ENCODE measurements at places on chromosomes 4 and X.
A peak's percentile ranks its signal among the peaks of the same experiment; 100 is the strongest.

DNA sequence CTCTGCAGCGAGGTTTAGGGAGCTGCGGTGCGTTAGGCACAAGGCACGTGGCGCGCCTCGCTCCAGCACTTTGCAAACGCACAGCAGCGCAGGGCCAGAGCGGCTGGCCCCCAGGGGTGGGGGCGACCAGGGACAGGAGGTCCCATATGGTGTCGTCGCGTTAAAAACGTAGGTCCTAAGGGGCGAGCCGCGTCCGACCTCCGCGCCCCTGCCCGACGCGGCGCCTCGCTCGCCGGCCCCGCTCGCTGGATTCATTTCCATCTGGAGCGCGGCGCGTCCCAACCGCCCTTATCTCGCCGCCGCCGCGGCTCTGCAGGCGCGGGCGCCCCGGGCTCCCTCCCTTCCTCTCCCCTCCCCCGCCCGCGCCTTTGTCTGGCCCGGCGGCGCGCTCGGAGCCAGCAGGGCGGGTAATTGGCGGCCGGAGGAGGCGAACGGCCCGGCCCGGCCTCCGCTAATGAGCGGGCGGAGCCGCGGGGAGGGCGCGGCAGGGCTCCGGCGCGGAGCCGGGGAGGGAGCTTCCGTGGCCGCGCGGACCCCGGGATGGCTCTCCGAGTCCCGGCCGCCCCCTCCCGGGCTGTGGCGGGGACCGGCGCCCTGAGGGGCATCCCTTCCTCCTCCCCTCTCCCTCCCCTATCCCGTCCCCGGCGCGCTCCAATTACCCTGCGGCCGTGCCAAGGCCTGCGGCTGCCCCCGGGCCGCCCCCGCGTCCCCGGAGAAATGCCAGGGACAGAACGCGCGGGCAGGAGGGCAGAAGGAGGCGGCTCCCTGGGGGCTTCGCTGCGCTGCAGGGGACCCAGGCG lies 409.0 kb downstream of the BCOR start:
- peak; percentile 8 for DNase-seq

GRCh38 chrX:136467303-136467702 lies 20.4 kb upstream of the BRS3 start:
- no peak for DNase-seq

DNA sequence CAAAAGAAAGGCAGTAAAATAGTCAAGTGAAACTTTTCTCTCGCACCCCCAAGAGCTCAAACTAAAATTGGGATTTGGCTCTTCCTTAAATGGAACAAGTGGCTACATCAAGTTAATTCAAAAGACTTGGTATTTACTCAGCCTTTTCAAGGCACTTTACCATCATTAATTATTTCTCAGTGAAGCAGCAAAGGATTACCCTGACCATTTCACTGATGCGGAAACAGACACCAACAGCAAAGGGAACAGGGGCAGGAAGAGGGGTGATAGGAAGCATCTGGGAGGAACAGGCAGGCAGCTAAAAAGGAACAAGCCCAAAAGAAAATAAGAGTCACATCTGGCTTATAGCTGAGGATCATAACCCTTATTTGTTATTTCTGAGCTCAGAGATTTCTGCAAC lies 2.7 kb downstream of the SCML2 start:
- no peak for DNase-seq

DNA sequence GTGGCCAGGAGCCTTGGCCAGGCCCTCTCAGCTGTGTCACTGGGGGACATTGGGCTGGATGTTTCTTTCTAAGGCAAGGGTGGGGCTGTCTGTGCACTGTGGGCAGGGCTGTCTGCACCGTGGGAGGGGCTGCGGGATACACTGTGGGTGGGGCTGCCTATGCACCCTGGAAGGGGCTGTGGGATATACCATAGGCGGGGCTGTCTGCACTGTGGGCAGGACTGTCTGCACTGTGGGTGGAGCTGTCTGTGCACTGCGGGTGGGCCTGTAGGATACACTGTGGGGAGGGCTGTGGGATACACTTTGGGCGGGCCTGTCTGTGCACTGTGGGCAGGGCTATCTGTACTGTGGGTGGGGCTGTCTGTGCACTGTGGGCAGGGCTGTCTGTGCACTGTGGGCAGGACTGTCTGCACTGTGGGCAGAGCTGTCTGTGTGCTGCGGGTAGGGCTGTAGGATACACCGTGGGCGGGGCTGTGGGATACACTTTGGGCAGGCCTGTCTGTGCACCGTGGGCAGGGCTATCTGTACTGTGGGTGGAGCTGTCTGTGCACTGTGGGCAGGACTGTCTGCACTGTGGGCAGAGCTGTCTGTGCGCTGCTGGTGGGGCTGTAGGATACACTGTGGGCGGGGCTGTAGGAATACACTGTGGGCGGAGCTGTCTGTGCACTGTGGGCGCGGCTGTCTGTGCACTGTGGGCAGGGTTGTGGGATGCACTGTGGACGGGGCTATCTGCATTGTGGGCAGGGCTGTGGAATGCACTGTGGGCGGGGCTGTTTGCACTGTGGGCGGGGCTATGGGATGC lies 31.1 kb downstream of the ACOX3 start:
- DNase-seq = peak; percentile 18

DNA sequence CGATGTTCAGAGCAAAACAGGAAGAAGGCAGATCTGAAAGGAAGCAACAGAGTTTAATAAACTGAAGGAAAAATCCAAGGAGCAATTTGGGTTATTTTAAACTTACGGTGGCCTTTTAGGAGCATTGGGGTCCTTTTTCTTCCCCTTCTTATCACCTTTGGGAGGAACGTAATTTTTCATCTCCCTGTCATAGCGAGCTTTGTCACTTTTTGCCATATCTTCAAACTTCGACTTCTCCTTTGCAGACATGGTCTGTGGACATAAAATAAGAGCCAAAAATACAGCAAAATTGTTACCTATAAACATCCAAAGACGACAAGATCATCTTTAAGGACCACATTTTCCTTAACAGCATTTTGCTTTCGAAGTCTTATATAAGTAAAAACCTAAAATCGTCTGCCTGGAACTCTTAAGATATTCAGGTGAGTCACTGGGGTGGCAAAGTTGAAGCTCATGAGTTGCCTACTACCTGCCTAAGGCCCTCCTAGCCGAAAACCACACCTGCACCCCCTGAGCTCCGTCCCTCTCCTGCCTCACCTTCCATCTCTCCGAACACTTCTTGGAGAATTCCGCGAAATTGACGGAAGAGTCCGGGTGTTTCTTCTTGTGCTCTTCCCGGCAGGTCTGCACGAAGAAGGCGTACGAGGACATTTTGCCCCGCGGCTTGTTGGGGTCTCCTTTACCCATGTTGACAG lies 1.0 kb downstream of the HMGB2 start:
- peak; percentile 27 for DNase-seq

GRCh38 chr4:145935253-145936141 lies 3.1 kb downstream of the ZNF827 start:
- no peak for DNase-seq

DNA sequence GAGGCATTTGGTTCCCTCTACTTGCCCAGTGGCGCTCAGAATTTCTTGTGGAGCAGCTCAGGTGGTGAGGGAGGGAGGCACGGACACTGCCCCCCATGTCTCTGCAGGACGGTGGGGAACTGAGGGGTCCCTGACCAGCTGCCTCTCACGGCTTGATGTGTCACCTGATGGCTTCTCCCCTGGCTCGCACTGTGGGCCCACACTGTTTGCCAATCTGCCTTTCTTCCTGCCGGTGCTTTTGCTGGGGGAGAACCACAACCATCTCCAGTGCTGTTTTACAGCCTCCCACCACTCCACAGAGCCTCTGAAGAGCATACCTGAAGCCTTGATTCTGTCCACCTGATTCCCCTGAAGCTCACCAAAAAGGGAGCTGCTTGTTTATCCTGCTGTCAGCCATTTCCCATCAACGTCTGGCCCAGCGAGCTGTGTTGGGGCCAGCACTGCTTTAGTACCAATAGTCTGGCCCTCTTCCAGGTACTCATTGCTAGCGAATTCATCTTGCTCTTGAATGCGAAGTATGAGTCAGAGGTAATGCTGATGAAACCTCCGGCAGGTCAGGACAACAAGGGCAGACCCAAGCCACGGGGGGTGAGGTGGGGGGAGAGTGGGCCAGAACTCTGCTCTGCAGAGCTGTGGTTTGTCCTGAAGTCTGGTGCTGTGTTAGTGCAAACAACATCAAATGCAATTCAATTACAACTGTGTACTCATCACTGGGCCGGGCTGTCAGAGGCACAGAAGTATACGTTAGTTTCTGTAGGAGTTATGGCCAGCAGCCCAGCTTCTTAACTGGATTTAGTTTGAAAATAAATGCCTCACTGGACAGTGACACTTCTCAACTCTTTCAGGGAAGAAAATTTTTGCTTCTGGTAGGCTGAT lies 208.3 kb upstream of the JADE1 start:
- DNase-seq = no peak

- DNase-seq = no peak
Observed at GRCh38 chr4:13922459-13922858, 294.9 kb upstream of the BOD1L1 start.

DNA sequence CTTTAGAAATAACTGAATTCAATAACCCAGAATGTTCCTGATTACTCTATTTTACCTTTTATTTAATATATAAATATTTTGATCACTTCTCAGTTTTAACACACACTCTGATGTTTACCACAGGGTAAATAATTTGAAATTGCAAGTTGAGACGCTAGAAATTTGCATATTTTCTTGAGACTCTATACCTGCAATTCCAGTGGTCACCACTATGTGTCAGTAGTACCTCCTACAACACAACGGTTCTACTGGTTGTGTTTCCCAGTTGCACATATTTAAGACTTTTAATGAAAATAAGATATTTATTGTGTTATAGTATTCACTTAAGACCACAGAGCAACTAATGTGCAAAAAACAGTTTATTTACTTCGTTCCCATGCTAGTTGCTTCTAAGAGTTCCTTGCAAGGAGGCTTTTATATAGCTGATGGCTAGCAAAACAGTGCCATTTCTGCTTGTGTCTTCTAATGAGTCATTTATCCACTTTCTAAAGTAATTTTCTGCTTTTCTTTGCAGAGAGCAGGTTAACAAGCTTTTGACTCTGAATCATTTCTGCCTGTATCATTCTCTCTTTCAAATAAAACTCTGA lies 98.9 kb upstream of the PDLIM3 start:
- no peak for DNase-seq

DNA sequence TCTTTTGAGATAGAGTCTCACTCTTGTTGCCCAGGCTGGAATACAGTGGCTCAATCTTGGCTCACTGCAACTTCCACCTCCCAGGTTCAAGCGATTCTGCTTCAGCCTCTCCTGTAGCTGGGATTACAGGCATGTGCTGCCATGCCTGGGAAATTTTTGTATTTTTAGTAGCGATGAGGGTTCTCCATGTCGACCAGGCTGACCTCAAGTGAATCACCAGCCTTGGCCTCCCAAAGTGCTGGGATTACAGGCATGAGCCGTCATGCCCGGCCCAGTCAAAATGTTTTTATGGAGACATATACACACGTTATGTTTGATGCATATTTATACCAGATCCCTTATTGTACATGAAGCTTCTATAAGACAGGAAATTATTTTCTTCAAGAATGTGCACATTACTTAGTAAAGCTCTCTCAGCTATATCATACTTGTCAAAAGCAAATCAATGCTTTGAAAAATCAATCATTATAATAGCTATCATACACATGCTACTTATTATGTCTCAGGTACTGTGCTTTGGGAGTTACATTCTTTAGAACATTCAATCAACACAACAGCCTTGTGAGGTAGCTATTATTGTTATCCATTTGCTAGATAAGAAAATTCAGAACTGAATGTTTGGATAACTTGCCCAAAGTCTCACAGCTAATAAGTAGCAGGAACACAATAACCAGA lies 269.2 kb downstream of the FSTL5 start:
- DNase-seq = no peak

GRCh38 chrX:49106930-49107329 lies 16.6 kb downstream of the GPKOW start:
- DNase-seq = no peak

GRCh38 chr4:186810613-186811150 lies 87.0 kb upstream of the FAT1 start:
- DNase-seq = no peak

DNA sequence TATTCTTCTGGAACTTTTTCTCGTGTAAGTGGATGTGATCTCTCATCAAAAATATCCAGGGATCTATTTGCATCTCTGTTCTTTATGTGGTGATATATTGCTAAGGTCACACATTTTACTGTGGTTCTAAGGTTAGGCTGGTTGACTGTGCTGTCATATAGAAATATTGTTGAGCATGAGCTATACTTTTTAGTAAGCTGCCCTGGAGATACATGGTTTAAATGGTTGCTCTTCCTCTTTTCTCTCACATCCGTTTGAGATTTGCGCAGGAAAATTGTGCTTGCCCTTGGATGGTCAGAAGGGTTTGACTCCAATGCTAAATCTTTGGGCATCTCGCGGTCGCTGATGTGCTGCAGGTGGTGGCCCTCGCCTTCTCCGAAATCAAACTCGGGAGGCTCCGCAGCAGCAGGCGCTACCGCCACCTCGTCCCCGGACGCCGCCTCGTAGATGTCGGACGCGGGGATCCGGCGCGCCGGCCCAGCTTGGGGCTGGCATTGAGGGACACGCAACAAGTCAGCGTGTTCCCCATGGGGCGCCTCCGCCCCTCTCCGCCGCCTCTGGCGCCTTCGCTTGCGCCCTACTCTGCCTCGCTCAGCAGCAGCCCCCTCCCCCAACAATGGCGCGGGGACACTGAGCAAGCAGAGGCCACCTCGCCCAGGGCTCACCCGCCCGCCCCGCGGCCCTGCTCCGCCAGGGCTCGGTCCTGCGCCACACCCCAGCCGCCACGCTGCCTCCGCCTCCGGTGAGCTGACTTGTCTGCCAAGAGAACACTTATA lies 154.5 kb downstream of the MSN start:
- peak; percentile 43 for DNase-seq

DNA sequence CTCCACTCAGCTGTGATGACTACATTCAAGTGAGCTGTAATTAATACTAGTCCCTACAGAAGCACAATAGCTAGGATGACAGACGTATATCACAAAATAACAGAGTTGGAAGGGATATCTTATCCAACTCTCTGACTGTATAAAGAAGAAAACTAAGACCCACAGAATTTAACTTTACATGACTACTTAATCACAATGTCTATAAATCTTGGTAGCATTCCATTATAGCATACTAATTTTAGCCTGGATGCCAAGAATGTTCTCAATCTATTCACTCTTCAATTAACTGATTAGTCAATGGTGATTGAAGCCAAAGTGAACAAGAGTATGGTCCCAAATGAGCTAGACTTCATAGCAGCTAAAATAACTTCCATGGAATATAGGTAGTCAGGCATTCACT lies 31.2 kb downstream of the RPS6KA6 start:
- DNase-seq = no peak
